ENCODE measurements at places on chromosomes 12 and 14.

DNA sequence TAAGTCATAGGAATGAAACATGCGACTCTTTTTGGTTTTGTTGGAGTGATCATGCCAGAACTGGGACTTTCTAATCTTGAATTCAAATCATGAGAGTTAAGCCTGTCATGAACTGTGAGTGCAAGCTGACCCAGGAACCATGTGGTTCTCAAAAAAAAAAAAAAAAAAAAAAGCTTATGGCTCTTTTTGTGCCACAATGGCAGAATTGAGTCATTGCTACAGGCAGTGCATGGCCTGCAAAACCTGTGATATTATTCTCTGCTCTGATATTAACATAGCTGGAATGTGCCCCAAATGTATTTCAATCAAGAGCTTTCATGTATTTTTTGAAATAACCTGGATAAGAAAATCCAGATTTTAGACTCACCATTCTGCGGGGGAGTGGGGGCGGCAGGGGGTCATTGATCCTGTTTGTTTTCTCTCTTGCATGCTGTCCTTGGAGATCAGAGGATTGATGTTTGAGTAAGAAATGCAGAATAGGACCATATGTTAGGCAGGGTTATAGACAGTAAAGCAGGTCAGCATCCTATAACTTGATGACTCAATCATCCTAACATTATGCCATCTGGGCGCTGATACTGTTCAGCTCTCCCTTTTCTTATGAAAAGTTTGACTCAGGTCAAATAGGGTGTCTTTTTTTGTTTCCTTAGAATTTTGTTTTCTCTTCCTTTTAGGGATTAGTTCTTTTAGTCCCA lies 797.4 kb downstream of the DIO2 start:
- no peak for DNase-seq

DNA sequence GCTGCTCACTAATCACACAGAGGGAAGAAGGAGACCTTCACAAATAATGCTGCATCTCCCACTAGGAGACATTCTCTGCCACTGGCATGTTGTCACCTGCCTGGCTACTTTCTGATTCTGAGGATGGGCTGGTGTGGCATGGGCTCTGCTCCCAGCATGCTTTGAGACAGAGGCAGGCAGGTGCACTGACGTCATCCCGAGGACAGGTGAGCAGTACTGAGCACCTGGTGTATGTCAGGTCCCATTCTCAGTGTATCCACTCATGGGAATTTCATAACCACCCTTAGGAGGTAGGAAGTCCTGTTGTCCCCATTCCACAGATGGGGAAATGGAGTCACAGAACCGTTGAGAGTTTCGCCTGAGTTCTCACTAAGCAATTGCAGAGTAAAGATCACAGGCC lies 597.9 kb downstream of the VRK1 start:
- no peak for DNase-seq

- DNase-seq = peak; percentile 41
These were observed 15.1 kb downstream of the PPM1H start for GRCh38 chr12:62919838-62920237.

- DNase-seq = peak; percentile 9
These were observed 40.3 kb downstream of the BRAP start for GRCh38 chr12:111645433-111645832.

GRCh38 chr12:48029491-48030172 lies 25.4 kb upstream of the COL2A1 start:
- no peak for DNase-seq

- DNase-seq = no peak
These were observed 287.1 kb upstream of the SRRM4 start for GRCh38 chr12:118694128-118694775.

DNA sequence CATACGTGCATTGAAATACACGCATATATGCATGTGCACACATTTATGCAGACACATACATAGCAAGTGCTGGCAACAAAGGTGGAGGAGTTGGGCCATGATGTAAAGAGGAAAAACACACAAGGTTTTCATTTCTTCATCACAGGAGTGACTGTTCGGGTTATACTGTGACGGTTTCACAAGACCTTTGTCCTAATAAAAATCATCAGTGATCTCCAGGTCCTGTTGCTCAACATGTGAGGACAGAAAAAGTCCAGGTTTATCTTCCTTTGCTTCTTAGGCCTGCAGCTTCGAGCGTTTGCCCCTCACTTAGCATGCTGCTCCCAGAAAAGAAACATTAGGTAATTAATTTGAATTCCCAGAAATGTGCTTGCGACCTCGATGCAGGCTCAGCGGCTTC lies 1260.0 kb upstream of the TMEM132C start:
- DNase-seq = no peak

- DNase-seq = peak; percentile 23
These were observed 367.6 kb downstream of the RPS29 start for GRCh38 chr14:49218436-49219092.

DNA sequence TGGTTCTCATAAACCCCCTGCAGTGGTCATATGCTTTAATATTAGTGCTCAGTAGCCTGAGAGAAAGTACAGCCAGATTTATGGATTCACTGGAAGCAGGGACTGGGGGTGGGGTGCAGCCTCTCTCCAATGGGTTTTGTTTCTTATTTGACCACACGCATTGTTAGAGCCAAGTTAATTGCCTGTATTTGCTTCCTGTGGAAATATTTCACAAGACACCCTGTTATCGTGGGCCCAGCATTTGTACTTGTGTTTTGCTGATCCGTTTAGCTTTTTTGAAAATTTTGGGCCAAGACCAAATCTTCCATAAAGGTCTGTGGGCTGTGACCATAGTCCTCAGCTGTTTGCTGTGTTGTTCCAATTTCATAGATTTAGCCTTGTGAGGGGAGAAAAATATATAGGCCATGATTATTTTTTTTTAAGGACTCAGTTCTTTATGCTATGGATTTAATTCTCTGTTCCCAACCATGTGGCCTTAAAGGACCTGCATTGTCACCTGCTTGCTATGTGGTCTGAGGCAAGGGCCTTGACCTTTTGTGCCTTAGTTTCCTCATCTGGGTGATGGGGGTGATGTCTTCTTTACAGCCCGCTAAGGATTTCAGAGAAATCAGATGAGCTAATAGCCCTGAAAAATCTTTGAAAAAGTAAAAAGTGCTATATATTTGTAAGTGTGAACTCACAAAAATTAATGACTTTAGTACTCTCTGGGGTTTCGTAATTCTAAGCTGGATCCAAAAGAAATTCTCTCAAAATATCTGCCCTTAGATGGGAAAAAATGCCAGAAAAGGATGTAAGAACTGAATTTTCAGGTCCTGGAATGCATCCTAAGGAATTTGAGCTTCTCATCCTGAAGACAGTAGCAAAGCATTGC lies 370.2 kb downstream of the DPF3 start:
- no peak for DNase-seq

- DNase-seq = no peak
These were observed 16.7 kb downstream of the SLC38A4 start for GRCh38 chr12:46808955-46809697.

Data from HS-27A (cell line).